NCI-H187 (cell line): ENCODE measurements at places on chromosomes 2 and 18.

DNA sequence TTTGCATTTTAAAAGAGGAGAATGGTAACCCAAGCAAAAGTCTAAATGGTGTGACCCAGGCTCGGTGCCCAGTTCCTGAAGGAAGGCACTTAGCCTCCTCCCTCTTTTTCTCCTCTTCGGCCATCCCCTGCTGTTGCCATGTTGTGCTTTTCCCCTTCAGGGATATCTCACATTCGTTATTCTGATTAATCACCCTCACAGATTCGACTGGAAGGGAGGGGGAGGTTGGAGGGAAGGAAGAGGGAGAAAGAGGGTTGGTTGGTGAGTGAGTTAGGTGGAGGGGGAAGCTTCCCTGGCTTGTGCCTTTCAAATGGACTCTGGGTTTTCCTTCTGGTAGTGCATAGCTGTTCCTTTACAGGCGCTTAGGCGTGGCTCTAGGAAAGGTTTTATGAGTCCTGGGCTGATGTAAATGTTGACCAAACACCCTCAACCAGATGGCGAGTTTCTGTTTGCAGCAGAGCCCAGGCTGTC, 39.0 kb upstream of the LYPD6B start:
- no peak for DNase-seq

- no peak for DNase-seq
Measured at GRCh38 chr2:66084948-66085590, 349.9 kb upstream of the MEIS1 start.

GRCh38 chr2:186927185-186927866, 78.4 kb upstream of the ZSWIM2 start:
- no peak for DNase-seq

DNA sequence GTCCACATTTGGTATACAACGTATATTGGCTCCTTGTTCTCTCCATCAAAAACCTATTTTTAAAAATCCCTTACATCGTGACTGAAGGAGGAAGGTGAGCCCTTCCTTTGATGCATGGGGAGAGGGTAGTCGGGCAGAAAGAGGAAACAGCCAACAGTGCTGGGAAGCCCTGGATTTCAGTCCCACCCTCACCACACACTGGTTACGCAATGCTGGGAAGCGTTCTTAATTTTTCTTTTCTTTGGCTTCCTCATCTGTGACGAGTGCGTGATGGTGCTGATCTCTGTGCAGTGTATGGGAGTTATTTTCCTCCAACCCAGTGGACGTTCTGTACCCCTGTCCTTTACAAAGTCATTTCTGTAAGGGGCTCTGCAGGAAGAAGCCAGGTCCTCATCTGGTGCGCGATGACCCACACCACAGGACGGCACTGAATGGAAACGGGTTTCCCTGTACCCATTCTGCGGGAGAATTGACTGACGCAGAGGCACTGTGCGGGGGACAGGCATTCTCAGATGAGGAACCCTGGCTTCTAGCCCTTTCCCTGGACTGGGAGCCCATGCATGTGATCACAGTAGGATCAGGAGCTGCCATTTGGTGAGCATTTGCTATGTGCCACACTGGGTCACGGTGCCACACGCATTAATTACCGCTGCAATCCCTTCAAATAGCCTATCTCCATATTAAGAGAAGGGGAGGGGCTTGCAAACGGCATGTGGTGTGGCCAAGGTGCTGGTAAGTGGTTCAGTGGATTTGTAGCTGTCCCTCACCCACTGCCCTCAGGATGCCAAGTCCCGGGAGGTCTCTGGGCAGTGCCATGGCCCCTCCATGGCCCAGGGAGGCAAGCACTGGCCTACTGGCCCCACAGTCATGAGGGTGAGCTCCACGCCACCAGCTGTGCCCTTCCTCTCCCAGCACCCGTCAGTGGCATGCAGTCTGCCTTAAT, 4.3 kb downstream of the COLEC11 start:
- no peak for DNase-seq

GRCh38 chr2:174535083-174535482, 48.3 kb upstream of the GPR155 start:
- DNase-seq = no peak

DNA sequence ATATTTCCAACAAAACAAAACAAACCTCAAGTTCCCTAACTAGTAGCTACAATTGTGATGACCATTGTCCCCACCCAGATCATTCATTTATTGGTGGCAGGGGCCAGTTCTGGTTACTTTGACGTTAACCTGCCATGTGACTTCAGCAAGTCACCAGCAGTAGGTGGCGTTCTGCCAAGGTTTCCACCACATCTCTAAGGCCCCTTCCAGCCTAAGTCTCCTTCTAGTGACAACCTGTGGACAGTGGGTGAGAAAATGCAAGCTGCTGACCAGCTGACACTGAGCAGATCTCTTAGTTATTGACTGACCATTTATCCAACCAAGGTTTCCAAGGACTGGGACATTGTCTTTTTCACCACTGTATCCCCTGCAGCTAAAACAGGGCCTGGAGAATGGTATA, 98.4 kb downstream of the GPR39 start:
- DNase-seq = no peak

DNA sequence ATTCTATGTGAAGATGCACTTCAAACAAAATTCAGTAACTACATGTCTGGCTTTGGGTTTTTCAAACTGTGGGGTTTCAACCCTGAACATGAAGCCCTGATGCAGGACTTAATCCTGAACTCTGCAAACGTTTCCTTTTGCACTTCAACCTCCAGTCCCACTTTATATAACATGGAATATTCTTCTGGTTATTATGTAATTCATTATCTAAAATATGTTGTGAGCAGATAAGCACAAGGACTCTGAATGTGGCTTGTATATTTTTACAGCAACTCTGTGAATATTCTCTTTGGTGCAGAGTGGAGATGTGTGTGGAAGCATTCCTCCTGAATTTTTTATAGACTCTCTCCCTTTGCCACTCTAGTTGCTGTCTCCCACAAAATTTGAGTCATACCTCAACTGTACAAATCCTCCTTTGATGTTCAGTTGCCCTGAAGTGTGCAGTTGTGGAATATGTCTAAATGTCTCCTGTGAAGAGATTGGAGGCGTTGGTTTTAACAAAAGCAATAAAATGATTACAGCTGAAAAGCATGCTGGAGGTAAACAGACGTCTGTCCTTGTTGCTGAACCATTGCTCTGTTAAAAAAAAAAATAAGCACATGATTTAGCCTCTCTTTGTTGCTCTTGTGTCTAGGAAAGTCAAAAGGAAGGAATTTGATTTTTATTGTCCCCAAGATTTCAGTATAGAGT, 205.1 kb upstream of the NRP2 start:
- no peak for DNase-seq

DNA sequence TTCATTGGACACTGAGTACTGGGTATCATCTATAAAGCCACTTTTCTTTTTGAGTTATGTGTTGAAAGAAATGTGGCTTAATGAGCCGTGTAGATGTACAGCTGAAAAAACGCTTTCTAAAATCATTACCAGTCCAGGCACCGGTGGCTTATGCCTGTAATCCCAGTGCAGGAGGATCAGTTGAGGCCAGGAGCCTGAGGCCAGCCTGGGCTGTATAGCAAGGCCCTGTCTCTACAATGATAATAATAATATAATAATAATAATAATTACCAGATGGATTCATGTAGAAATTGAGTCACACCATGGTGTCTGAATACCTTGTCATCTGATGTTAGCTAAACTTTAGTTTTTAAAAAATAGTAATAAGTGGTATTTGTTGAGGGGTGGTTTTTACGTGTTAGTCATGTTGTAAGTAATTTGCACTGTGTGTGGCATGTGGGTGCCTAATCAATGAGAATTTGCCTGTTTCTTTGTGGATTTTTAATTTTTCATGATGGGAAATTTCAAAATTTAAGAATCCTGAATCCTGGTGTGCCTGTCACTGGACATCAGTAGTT, 30.1 kb downstream of the NCK2 start:
- DNase-seq = no peak

- no peak for DNase-seq
Measured at GRCh38 chr2:200658278-200658864, 72.6 kb downstream of the AOX1 start.

DNA sequence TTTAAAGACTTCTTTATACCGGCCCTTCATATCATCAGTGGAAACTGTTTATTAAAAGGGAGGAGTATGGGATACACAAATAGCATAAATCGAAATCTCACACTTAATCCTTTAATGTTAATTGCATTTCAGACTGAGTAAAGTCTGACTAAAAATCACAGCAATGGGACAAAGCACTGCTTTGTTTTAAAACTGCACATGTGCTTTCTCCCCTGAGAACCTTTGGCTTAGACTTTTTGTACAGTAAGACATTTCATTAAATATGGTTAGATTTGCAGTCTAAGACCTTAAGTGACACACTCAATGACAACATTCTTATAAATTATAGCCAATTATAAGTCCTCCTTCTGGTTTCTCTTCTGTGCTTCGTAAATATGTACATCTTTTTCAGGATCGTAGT, 12.5 kb downstream of the METTL21A start:
- no peak for DNase-seq

DNA sequence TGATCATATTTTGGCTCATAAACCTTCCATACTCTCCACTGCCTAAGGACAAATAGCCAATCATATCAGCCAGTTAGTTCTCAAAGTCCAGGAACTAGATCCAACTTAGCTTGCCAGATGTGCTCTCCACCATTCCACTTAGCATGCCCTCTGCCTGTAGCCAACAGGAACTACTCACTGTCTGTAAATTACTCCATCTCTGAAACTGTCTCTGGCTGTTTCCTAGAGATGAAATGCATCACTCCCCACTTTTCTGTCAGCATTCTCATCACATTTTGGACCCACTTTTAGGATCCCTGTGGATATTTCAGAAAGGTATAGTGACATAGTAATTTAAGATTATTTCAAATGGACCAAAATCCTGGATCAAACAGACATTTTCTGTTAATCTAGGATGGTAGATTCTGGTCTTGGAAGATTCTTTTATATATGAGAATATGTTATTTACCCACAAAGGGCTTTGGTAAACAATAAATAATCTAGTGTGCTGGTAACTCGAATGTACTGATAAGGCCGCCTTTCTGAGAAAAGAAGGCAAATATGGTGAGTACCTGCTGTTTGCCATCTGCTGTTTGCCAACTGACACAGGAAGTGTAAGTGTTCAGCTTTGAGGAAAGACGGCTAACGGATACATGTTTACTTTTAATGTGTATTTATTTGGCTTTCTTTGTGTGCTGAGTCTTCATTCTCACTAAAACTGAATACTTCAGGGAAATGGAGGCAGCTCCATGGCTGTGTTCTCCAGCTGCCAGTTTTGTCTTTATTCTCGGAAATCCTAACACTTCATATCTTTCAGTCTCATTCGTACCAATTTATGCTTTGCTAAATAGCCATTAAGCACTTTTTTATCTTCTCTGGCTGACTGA, 79.5 kb downstream of the EVA1A start:
- DNase-seq = no peak

- DNase-seq = no peak
Measured at GRCh38 chr2:190535121-190535439, 558 bp upstream of the NEMP2 start.

DNA sequence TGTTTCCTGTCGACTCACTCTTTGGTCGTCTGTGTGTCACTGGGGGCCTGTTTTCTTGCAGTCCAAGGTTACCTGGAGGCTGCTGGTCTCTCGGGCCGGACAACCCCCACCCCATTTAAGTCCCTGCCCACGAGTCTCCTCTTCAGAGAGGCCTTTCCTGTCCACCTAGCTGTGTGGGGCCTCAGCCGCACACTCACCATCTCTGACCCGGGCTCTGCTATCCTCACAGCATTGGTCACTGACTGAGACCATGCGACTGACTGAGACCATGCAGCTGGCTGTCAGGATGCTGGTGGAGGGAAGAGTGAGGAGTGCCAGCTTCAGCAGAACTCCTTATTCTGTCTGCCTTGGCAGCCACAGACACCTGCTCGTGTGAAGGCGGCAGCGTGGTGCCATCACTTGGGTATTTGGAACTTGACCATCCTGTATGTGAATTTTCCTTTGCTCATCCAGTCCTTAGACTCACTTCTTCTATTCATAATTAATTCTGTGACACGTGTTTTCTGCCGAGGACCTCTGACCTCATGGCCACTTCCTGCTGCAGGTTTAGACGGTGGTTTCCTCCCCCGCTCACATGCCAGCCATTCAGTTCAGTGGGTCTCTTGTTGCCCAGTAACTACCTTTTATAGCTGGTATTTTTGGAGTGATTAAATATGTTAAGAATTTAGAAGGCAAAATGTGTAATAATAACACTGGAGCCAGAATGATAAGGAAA, 47.5 kb upstream of the ASB1 start:
- DNase-seq = no peak

DNA sequence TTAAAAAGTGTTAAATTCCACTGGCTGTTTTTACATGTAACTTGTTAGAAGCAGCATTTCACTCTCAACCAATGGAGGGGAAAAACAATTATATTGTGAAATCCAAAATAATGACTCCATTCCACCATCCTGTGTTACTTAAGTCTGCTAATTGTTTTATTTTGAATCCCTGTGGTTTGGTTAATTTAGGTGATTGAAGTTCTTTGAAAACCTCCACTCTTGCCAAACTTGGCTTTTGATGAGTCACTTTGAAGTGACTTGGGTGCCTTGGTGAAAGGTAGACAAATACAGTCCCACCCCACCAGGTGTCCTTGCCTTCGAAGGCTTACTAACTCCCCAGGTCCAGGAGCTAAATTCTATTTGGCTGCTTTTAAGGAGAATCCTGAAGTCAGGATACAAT, 1303.8 kb upstream of the NRXN1 start:
- no peak for DNase-seq

DNA sequence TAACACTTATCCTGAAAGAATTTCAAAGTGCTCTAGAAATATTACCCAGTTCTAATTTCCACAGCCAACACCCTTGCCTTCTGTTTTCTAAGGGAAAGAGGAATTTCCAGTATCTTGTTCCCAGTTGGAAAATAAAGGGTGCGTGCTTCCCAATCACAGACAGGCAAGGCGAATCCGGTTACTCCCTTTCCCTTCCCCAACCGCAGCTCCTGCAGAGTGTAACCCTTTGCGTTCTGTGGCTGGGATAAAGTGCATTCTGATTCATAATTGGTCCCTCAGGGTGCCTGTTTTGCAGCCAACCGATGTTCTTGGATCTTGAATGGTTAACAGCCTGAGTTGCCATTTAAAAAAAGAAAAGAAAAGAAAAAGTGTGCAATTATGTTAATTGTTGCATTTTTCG, 40.6 kb upstream of the PGAP1 start:
- no peak for DNase-seq

DNA sequence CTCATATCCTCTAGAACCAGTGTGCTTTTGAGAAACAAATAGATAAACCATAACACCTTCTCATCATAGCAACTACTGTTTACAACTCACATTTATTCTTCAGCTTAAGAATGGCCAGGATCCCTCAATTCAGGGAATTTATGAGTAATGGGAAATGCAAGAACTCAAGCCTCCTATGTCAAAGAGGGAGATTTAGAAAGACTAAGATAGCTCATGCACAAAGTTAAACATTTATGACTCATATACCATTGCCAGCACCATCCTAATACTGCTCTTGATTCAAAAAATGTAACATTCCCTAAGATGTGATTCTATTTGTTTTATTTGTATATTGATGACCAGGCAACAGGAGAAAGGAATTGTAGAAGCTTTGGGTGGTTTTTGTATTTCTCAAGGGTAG, 172.8 kb downstream of the CYP26B1 start:
- DNase-seq = no peak

- no peak for DNase-seq
Measured at GRCh38 chr2:208708486-208708885, 301.9 kb downstream of the PTH2R start.

- DNase-seq = no peak
Measured at GRCh38 chr2:238465487-238466242, 38.9 kb downstream of the ASB1 start.
